ENCODE measurements at places on chromosomes 11 and 22.

GRCh38 chr22:29787371-29787980 lies 20.3 kb downstream of the UQCR10 start:
- DNase-seq = no peak

- DNase-seq = no peak
These were observed 70.3 kb upstream of the BDNF start for GRCh38 chr11:27770576-27770975.

DNA sequence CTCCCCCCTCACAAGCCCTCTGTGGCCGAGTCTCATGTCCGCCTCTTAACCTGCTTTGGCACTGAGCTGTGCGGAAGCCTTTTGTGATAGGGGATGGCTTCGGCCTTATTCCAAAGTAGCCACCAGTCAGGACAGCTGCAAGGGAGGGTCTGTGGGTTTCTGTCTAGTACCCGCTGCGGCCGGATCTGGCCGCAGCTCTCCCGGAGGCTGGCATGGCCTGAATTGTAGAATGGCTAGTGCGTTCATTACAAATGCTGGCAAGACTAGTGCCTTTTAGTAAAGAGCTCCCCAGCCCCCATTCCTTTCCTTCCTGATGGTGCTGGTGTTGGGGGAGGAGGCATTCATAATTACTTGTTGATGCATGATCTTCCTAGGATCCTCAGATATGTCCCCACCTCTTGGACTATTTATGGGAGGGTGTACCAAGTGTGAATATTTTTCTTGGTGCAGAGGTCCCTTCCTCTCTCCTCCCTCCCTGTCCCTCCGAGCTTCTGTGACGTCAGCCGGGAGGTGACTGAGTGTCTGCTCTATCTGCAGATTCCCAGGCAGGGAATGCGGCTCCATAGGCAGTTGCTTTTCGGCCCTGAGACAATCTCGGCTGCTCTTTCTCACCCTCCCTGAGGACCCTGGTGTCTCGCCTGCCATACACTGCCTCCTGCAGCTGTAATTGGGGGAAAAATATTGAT lies 108.7 kb upstream of the E2F8 start:
- DNase-seq = no peak

DNA sequence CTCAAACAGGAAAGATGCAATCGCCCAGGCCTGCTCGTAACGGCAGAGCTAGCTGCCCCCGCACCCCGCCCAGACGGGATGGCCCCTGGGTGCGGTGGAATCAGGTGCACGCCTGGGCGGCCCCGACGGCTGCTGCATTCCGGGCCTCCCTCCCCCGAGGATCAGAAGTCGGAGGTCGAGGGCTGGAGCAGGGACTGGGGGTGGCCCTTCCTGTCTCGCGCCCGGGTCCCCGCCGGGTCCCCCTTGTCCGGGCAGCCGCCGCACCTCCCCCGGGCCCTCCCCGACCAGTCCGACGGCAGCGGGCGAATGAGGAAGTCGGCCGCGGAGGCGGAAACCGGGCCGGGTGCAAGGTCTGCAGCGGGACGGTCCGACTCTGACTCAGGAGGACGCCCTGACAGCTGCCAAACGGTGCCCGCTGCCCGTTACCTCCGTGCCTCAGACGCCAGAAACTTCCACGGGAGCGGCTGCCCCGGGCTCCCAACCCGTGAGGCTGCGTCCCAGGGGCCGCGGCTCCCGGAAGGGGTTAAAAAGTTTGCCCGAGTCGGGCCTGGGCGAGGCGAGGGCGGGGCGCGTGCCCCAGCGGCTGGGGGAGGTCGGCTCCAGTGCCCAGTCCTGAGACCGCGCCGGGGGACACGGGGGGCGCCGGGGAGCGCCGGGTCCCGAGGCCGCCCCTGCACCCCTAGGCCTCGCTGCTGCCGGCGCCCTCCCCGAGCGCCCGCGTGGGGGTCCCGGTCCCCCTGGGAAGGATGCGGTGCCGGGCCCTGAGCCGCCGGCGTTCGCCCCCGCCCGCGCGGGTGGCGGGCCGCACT lies 663 bp downstream of the MYH9 start:
- DNase-seq = peak; percentile 63

DNA sequence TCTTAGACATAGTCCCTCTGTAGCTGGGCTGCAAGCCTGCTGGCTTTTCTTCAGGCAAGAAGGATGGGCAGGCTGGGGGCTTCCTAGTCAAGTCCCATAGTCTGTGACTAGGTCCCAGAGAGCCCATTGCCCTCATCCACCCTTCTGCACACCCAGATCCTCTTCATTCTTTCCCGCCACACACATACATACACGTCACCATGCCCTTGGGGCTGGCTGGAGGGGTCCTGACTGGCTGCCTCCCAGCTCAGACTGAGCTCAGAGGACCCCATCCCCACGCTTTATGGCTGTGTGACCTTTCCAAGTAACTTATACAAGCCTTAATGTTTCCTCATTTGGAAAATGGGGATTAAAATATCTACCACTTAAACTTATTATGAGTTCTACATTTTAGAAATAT lies 13.5 kb upstream of the PPFIBP2 start:
- DNase-seq = no peak

DNA sequence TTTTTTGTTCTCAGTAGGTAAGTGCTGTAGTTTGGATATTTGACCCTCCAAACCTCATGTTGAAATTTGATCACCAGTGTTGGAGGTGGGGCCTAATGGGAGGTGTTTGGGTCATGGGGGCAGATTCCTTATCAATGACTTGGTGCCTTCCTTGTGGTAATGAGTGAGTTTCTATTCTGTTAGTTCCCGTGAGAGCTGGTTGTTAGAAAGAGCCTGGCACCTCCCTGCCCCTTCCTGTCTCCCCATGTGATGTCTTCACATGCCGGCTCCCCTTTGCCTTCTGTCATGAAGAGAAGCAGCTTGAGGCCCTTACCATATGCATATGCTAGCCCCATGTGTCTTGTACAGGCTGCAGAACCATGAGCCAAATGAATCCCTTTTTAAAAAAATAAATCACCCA lies 138.3 kb downstream of the TMEM135 start:
- no peak for DNase-seq

GRCh38 chr11:67369801-67370284 lies 3.6 kb downstream of the CLCF1 start:
- DNase-seq = no peak

DNA sequence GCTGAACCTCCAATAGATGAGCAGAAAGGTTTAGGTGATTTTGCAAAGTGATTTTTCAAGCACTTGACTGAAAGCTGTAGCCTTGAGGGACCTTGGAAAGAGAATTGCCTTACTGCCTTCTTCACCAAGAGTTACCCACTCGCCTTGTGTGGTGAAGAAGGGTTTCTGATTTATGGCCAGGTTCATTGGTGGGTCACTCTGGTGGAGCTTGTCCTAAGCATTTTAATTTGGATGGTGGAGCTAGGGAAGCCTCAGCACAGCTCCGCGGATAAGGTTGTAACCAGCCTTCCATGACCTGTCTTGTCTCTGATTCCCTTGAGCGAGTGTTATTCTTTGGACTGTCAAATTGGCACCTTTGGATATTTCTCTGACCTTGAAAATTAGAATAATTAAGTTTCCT lies 226.4 kb downstream of the FAT3 start:
- DNase-seq = no peak

GRCh38 chr11:135046986-135047385 lies 634.9 kb upstream of the B3GAT1 start:
- DNase-seq = no peak

- no peak for DNase-seq
These were observed 5.6 kb downstream of the CLCF1 start for GRCh38 chr11:67367761-67368227.

- DNase-seq = no peak
These were observed 23.0 kb upstream of the ZDHHC13 start for GRCh38 chr11:19093976-19094375.

- no peak for DNase-seq
These were observed 115.7 kb upstream of the C11orf87 start for GRCh38 chr11:109306322-109306721.

GRCh38 chr11:57249384-57250319 lies 12.6 kb upstream of the APLNR start:
- DNase-seq = peak; percentile 45

GRCh38 chr22:40463683-40464082 lies 93.3 kb downstream of the SGSM3 start:
- DNase-seq = peak; percentile 26

DNA sequence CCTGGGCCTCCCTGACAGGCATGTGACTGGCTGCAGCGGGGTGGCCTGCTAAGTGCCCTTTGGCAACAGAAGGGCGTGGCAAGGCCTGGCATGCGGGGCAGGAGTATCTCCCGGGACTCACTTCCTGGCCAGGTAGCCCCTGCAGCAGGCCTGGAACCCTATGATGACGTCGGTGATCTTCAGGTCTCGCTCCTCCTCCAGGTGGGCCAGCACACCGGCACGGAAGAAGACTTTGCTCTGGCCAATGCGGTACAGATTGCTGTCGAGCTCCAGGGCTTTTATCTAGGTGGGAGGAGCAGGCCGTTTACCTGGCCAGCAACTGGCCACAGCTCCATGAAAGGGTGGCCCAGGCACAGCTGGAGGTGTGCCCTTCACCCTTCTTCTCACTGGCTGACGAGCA lies 50.9 kb downstream of the APOL1 start:
- DNase-seq = no peak

- peak; percentile 16 for DNase-seq
These were observed 14.8 kb downstream of the SGSM3 start for GRCh38 chr22:40385036-40385782.

DNA sequence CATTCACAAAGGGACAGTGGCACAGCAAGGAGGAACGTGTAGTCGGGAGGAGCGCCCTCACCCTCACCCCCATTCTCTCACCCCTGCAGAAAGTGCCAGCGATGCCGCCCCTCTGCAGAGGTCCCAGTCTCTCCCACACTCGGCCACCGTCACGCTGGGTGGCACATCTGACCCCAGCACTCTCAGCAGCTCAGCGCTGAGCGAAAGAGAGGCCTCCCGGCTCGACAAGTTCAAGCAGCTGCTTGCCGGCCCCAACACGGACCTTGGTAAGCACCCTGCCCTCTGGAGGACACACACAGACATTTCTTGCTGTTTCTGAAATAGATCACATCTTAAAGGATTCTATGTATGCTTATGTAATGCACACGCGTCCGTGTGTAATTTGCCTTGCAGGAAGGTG lies 34.9 kb downstream of the TBC1D22A start:
- no peak for DNase-seq

DNA sequence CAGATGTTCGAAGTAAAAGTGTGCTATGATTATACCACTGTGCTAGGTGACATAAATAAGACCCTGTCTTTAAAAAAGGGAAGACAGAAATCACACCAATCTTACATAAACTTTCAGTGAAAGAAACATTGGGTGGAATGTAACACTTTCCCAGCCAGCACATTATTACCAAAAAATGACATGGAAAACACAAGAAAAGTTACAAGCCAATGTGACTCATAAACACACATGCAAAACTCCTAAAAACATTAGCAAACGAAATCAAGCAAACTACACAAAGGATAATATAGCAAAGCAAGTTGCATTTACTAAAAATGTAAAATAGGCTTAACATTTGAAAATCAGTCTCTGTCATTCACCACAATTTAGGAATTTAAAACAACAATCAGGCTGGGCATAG lies 47.0 kb downstream of the SBF2 start:
- no peak for DNase-seq

DNA sequence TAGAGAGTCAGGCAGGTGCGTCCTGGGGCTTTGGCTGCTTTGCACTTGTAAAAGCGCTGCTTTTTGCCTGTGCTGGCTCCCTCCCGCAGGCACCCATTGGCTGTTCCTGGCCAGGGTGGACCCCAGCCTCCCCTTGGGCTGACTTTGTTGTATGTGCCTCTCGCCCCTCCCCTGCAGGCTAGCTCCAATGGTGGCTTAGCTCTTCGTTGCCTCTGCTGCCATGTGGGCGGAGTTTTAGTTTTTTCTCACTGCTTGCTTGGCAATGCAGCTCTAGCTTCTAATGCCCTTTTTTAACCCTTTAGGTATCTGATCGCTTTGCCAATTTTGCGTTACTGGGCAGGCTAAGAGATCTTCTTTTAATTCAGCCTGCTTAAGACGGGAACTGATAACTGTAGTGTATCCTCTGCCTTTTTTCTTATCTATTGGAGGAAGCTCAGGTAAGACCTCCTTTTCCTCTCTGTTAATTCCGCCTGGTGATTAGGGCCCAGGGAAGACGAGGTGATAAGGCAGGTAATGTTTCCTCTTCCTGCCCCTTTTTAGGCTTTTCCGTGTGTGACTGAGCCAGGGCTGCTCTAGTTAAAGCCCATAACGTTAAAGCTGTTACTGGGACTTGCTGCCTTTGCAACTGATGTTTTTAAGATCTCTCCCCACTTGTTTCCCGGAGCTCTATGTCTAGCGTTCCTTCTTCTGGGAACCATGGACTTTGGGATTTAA lies 11.7 kb upstream of the GLYATL1 start:
- DNase-seq = no peak

- DNase-seq = peak; percentile 4
These were observed 38.0 kb downstream of the PHF21B start for GRCh38 chr22:44971651-44972362.

DNA sequence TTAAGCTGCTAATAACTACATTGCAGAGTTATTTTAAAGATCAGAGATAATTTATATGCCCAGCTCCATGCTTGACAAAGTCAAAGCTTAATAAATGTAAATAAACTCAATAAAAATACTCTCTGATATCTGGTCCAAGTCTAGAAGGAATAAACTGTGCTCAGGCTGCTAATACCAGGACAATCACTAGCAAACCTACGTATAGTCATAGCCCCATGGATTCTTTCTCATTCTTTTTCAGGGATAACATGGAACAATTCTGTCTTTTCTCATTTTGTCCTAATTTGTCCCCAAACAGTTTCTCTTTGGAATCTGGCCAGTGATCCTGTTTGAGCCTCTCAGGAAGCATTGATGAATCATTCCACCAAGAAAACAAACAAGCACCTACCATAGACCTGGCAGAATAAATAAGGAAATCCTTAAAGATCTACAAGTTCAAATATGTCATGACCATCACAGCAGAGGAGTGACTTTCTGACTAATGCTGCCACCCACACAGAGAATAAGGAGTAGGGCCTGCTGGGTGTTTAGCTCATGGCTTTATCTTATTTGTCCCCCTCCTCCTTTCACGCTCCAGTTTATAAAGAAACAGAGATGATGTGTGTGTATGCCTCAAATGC lies 14.1 kb upstream of the B3GNT6 start:
- DNase-seq = no peak

DNA sequence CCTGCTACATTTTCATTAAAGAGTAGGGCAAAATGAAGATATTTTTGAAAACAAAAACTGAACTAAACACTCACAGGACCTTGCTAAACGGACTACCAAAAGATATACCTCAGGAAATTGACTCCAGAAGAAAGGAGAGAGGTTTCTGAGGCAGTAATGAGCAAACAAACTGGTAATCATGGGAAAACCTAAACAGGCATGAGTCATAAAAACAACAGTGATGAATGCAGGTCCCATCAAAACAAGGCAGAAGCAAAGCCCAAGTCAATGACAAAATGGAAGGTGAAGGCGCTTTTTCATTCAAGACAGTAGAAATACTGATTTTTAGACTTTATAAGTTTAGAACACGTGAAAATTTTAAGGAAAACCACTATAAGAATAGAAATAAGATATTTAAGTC lies 104.5 kb downstream of the EFCAB6 start:
- DNase-seq = no peak

GRCh38 chr11:46075928-46076327 lies 45.3 kb downstream of the PHF21A start:
- DNase-seq = no peak

DNA sequence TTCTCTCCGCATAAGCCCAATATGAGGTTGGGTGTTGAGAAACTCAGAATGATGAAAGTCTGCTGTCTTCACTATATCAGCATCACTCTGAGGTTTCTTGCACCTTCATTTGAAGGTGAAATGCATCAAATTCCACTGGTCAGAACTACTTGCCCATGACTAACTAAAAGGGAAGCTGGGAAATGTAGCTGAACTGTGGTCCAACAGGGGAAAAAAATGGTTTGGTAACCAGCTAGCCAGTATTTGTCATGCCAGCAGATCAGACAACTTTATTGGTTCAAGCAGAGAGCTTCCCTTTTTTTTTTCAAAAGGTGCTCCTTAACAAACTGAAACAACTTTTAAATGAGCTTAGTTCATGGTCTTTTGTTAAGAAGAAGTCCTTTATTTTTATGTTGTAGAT lies 14.2 kb upstream of the PIK3C2A start:
- DNase-seq = no peak

Data from activated naive CD4-positive, alpha-beta T cell treated with Interleukin-2 at 50 U/mL for 16 hours (primary cell).